ENCODE measurements at places on chromosomes 2 and 18. TPM values are rescaled to one million over a fixed set of nuclear protein-coding genes. Genes with fewer than 3 reads are reported as not detected.

DNA sequence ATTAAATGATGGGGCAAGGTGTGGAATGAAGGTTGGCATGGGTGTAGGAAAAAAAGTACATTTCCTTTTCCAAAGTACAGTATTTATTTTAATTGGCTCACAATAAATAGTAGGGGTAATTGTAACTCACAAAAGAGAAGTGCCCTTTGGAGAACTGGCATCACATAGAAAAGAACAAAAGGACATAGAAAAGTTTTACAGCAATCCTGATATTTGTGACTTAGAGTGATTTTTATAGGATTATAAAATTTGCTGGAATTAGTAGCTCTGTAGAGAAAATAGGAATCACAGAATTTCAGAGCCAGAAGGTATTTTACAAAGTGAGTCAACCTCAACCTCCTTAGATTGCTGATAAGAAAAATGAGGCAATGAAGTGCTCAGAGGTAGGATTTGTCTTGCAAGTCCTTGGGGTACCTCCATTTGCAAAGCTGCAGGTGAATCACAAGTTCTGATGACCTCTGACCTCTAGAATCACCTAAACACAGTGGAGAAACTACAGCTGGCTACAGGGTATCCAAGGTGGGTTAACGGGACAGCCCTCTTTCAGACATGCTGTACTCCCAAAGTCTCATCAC is 133.6 kb downstream of the SOCS6 start:
- peak overlapping the region; percentile 39 for H3K27ac ChIP-seq
- H3K4me3 ChIP-seq = no peak overlapping the region
- DNase-seq = no peak
- peaks cover 6% of the 10 kb centered on the region for H3K4me1 ChIP-seq
- no peaks in the 10 kb centered on the region for H3K36me3 ChIP-seq

DNA sequence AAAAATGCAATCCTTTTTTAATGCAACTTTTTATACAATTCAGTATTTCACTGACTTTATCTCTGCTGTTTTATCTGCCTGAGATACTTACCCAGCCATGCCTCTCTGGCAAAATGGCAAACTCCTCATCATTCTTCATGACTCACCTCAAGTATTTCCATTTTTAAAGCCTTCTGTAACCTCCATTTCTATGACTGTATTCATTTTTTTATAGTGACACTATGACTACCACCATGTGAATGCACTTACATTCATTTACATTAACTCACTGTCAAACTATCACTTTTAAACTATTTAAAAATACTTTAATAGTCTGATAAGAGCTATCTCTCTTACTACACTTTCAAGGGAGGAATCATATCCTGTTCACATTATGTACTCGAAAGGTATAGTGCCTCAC is 99.4 kb upstream of the SCN7A start:
- no peak overlapping the region for H3K4me3 ChIP-seq
- H3K27me3 ChIP-seq = no peaks in the 10 kb centered on the region
- DNase-seq = no peak

DNA sequence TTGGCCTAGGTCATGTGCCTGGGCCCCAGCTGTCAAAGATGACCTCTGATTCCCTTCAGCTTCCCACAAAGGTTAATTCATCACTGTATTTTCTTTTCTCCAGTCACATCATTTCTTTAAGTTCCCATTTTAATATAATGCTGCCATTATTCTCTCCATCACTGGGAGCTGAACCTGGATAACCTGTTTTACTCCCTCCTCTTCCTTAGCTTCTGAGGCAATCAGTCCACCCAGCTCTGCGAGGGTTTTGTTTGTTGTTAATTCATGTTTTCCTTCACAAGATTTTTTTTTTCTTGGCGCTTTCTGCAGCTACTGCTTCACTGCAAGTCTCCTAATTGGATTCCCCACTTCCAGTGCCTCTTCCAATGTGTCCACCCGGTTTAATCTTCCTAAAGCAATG is 5.1 kb upstream of the EML4 start:
- no peaks in the 10 kb centered on the region for H3K36me3 ChIP-seq
- H3K27ac ChIP-seq = no peak overlapping the region
- H3K27me3 ChIP-seq = no peaks in the 10 kb centered on the region
- DNase-seq = no peak
- H3K4me3 ChIP-seq = no peak overlapping the region
- no peaks in the 10 kb centered on the region for H3K4me1 ChIP-seq

- H3K27ac ChIP-seq = no peak overlapping the region
- no peaks in the 10 kb centered on the region for H3K36me3 ChIP-seq
- DNase-seq = no peak
- no peaks in the 10 kb centered on the region for H3K4me1 ChIP-seq
- no peak overlapping the region for H3K4me3 ChIP-seq
- no peaks in the 10 kb centered on the region for H3K27me3 ChIP-seq
These were observed 48.8 kb upstream of the DTNB start for GRCh38 chr2:25722224-25722623.

DNA sequence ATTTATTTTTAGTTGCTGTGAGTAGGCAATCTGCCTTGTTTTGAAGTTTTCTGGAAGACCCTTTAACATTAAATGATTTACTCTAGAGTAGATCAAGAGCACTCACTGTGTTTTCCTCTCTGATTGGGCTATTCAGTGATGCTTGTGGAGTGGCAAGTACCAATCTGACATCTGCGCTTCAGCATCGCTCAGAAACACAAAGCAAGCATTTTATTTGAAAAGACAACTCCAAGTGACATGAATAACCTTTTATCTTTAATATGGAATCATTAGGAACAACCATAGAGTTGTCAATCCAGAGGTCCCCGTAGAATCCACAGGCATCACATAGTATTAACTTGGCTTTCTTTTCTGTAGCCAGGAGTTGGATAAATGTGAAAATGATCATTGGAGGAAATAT is 114.7 kb downstream of the CPS1 start:
- no peak for DNase-seq
- no peaks in the 10 kb centered on the region for H3K4me1 ChIP-seq

- no peaks in the 10 kb centered on the region for H3K4me1 ChIP-seq
- no peak overlapping the region for H3K4me3 ChIP-seq
- no peaks in the 10 kb centered on the region for H3K36me3 ChIP-seq
- H3K27me3 ChIP-seq = no peaks in the 10 kb centered on the region
- no peak for DNase-seq
These were observed 98.2 kb upstream of the PMAIP1 start for GRCh38 chr18:59801576-59801975.

- no peak overlapping the region for H3K4me3 ChIP-seq
- H3K4me1 ChIP-seq = peaks cover 20% of the 10 kb centered on the region
- no peaks in the 10 kb centered on the region for H3K27me3 ChIP-seq
These were observed 5.7 kb downstream of the MPHOSPH10 start for GRCh38 chr2:71136174-71136573.

GRCh38 chr18:4119127-4119648 is 335.9 kb downstream of the DLGAP1 start:
- no peaks in the 10 kb centered on the region for H3K36me3 ChIP-seq
- H3K4me3 ChIP-seq = no peak overlapping the region
- no peak for DNase-seq
- H3K4me1 ChIP-seq = no peaks in the 10 kb centered on the region

- no peak overlapping the region for H3K27ac ChIP-seq
- no peak for DNase-seq
- H3K36me3 ChIP-seq = no peaks in the 10 kb centered on the region
- no peaks in the 10 kb centered on the region for H3K27me3 ChIP-seq
- no peak overlapping the region for H3K4me3 ChIP-seq
These were observed 23.0 kb upstream of the RTN4 start for GRCh38 chr2:55073000-55073983.

DNA sequence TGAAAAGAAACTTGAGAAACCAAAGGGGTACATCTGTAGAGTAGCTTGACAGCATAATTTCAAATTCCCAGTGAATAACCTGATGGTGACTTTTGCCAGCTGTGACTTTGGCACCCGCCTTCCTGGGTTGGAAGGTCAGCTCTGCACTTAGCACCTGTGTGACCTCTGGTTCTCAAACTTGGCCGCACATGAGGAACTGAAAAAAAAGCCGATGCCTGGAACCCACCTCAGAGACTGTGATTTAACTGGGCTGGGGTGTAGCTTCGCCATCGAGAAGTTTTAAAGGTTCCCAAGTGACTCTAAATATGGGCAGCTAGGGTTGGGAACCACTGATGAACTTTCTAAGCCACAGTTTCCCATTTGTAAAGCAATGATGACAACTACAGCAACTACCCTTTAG is 6.5 kb downstream of the EFEMP1 start:
- H3K27ac ChIP-seq = no peak overlapping the region
- H3K4me3 ChIP-seq = no peak overlapping the region
- no peak for DNase-seq
- no peaks in the 10 kb centered on the region for H3K4me1 ChIP-seq
- H3K27me3 ChIP-seq = peaks cover under 1% of the 10 kb centered on the region

DNA sequence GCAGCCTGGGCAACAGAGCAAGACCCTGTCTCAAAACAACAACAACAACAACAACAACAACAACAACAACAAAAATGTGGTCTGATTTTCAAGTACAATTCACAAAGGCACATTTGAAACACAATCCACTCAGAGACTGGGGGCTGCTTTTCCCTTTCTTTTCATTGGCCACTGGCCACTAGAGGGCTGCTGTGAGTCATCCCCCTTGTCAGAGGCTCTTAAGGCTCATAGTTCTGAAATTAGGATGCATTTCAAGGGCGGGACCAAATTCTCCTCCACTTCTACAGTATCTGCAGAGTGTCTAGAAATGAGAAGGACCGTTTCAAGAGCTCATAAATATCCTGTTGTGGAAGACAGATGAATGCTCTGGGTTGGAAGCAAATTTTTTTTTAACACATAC is 285.4 kb downstream of the NRXN1 start:
- no peak overlapping the region for H3K27ac ChIP-seq
- no peaks in the 10 kb centered on the region for H3K4me1 ChIP-seq
- no peaks in the 10 kb centered on the region for H3K27me3 ChIP-seq
- no peaks in the 10 kb centered on the region for H3K36me3 ChIP-seq

GRCh38 chr2:85111819-85112281 is 21.3 kb upstream of the TCF7L1 start:
- H3K27ac ChIP-seq = no peak overlapping the region
- H3K4me3 ChIP-seq = no peak overlapping the region

DNA sequence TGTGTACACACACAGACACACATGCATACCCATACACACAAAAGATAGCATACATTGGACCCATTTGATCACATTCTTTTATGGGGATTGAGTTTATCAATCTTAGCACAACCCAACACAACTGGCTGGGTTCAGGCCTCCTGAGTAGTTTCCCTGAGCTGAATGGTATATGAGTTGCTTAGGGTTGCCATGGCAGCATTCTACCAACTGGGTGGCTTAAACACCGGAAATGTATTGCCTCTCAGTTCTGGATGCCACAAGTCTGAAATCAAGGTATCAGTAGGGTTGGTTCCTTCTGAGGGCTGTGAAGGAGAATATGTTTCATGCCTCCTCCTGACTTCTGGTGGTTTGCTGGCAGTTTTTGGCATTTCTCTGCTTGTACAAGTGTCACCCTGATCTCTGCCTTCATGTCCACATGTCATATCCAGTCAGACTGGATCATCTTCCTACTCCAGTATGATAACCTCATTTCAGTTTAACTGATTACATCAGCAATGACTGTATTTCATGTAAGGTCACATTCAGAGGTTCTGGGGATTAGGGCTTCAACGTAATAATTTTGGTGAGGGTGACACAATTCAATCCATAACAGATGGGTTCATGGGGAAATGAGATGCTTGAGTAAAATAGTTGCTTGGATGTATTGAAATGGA is 212.7 kb downstream of the KCNE4 start:
- no peaks in the 10 kb centered on the region for H3K36me3 ChIP-seq
- H3K27ac ChIP-seq = no peak overlapping the region
- no peak overlapping the region for H3K4me3 ChIP-seq
- DNase-seq = no peak
- H3K4me1 ChIP-seq = no peaks in the 10 kb centered on the region

- H3K4me1 ChIP-seq = no peaks in the 10 kb centered on the region
- H3K27me3 ChIP-seq = no peaks in the 10 kb centered on the region
- H3K4me3 ChIP-seq = no peak overlapping the region
- DNase-seq = no peak
These were observed 958.5 kb downstream of the DPP10 start for GRCh38 chr2:115400940-115401339.

GRCh38 chr2:219111375-219112061 is 49.1 kb downstream of the NHEJ1 start:
- DNase-seq = no peak
- H3K27me3 ChIP-seq = no peaks in the 10 kb centered on the region
- H3K4me3 ChIP-seq = no peak overlapping the region

- no peak for DNase-seq
- H3K27ac ChIP-seq = no peak overlapping the region
These were observed 12.2 kb upstream of the POU3F3 start for GRCh38 chr2:104841744-104842143.

GRCh38 chr18:48889115-48889941 is 61.4 kb downstream of the SMAD7 start:
- no peaks in the 10 kb centered on the region for H3K27me3 ChIP-seq
- H3K4me3 ChIP-seq = no peak overlapping the region
- DNase-seq = peak; percentile 83
- H3K27ac ChIP-seq = no peak overlapping the region
- H3K4me1 ChIP-seq = peaks cover 6% of the 10 kb centered on the region

GRCh38 chr2:145669301-145669700 is 1149.4 kb upstream of the ZEB2 start:
- no peak overlapping the region for H3K4me3 ChIP-seq
- H3K4me1 ChIP-seq = no peaks in the 10 kb centered on the region
- H3K27ac ChIP-seq = no peak overlapping the region

The TMEM178A gene
- total RNA-seq = 0.35 TPM

The SERPINB12 gene
- not detected for total RNA-seq

The INSIG2 gene
- total RNA-seq = 18.2 TPM

The SERPINB3 gene
- not detected for total RNA-seq

Data from adrenal gland (tissue), 19 donors.